ENCODE measurements at places on chromosomes 3 and 15.
A peak's percentile ranks its signal among the peaks of the same experiment; 100 is the strongest.

- DNase-seq = no peak
These were observed 71.8 kb upstream of the ZBTB20 start for GRCh38 chr3:115218859-115219258.

DNA sequence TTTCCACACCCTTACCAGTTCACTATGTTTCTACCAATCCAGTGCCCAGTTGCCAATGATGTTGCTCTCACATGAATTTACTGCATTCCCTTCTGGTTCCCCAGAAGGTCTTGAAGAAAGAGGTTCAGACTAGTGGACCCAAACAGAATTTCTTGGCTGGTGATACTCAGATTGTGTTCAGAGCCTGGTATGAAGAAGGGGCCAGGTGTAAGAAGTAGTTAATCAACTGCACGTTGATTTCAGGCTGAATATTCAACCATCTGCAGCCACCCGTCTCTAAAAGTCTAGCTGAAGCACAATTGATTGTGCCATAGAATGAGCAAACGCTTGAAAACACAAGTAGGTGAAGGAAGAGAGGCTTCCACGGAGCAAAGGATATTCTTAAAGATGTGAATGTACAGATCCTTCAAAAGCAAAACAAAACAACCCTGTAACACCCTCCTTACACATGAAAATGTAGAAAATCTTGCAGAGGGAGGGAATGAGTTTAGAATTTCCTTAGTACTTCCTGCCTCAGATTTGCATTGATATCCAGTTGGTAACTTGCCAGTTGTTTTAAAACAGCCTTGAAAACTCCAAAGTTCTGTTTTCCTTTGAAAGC is 4.7 kb downstream of the RBMS3 start:
- DNase-seq = no peak

GRCh38 chr3:129526121-129526900 is 2.1 kb upstream of the RHO start:
- DNase-seq = no peak

- peak; percentile 24 for DNase-seq
These were observed 3.1 kb upstream of the CAMKV start for GRCh38 chr3:49872801-49873281.

DNA sequence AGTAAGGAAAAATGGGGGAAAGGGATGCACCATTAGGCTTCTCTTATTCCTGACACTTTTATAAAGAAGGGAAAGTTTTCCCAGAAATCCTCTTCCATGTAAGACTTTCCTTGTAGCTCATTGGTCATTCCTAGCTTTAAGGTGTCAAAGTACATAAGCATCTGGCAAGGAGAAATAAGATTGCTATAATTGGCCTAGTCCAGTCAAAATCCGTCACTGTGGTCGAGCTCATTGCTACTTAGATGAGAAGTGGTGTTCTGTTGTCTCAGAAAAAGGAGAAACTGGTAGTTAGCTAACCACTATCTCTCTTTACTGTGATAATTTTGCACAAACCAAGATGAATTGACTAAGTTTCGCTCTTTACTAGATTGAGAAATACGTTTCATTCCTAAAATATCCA is 370.1 kb downstream of the CNTN4 start:
- no peak for DNase-seq

DNA sequence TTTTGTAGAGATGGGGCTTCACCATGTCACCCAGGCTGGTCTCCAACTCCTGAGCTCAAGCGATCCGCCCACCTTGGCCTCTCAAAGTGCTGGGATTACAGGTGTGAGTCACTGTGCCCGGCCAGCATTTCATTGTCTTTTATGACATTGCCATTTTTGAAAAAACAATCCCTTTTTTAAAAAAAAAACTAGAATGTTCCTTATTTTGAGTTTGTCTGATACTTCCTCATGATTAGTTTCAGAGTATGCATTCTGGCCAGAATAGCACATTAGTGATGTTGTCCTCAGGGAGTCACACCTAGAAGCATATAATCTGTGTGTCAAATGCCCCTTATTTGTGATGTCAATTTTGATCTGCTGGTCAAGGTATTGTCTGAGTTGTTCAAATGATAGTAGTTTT is 21.2 kb upstream of the NMD3 start:
- peak; percentile 29 for DNase-seq

DNA sequence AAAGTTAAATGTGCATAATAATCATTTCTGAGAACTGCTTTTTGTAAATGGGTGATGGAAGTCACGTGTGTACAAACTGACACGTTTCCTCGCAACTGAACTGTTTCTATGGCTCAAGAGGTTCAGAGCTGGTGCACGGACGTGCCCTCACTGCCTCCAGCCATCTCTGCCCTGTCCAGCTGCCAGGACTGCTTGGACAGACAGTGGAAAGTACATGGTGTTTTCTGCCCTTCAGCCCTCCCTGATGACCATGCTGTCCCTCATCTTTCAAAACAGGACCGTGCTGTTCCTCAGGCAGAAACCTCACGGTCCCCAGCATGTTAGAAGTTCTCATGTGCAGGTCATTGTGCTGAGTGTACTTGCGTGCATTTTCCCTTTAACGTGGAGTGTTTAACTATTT is 38.7 kb downstream of the GJD2 start:
- DNase-seq = no peak

DNA sequence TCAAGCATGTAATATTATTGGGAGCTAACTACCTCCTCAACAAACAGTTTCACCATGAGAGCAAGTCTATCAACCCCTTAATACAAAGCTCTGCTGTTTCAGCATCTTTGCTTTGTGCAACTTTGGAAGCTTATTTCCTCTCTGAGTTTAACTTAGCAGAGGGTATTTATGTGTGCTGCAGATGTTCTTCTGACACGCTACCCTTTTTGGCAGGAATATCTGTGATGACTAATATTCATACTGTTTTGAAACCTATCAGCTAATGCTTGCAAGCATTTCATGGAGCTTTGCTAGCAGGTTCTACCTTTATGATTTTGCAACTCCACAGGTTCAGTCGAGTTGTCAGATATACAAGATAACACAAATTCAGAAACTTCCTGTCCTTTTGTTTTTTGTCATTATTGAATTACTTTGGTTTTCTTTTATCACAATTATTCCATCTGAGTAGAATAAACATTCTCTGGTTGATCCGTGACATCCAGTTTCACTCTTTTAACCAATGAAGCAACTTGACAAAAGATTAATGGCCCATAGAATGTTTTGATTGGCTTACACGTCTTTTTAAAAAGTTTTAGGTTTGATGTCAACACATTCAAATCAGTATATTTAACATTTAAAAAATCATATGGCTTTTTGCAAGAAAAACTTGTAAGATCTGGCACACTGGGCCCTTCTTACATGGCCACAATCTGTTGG is 1.7 kb upstream of the SLC9A9 start:
- no peak for DNase-seq

DNA sequence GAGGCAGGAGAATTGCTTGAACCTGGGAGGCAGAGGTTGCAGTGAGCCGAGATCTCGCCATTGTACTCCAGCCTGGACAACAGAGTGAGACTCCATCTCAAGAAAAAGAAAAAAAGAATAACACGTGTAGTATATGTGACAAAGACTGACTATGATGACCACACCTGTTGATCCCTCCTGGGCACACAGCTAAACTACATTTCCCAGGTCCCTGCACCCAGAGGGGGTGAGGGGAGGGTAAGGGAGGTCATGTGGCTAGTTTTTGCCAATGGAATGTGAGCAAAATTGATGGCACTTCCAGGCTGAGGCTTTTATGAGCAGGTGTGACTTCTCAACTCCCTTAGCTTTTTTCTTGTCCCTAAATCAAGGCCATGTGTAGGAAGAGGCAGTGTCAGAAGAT is 58.2 kb downstream of the KLHL6 start:
- peak; percentile 2 for DNase-seq

GRCh38 chr15:40412095-40412759 is 6.6 kb downstream of the IVD start:
- no peak for DNase-seq

- peak; percentile 79 for DNase-seq
These were observed 1.1 kb downstream of the SLC35G2 start for GRCh38 chr3:136819731-136820679.

DNA sequence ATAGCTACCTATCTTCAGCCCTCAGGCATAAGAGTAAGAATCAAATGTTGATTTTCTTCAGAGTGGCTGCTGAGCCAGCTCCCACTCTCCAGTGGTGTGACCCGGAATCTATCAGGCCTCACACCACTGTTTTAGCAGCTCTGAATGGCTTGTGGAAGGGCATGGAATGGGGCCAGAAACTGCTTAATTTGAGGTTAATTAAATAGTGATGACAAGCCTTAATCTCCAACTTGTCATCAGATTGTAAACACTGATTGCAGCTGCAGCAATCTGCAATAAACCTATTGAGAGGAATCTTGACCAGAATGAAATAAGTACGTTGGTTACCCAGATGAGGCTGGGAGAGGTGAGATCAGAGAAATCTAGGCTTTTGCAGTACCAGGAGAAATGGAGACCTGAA is 317.4 kb downstream of the FHIT start:
- DNase-seq = no peak

GRCh38 chr3:98763076-98763475 is at the start of gene ST3GAL6:
ST3GAL6 (plus strand) TSS chr3:98763340; CDS start chr3:98768441, 5,101 bp downstream.
- no peak for DNase-seq

- DNase-seq = no peak
These were observed 59.1 kb upstream of the FRMD4B start for GRCh38 chr3:69445024-69445423.

DNA sequence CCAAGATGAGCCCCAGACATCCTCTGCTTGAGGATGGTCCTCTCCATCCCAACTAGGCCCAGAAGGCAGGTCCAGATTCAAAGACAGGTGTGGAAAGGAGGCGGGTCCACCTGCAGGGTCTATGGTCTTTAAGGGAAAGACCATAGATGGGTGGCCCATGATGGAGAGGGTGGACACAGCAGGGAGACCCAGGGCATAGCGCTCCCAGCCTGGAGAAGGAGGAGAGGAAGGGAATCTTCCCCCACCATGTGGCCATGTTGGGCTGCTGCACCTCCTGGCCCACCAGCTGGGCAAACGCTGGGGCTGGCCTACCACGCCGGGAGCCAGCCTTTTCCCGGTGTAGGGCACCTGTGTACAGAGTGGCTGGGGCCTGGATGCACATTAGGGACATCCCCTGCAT is 265.2 kb upstream of the TLE3 start:
- DNase-seq = peak; percentile 85

- DNase-seq = peak; percentile 91
These were observed 1.7 kb upstream of the HES1 start for GRCh38 chr3:194134231-194134756.

GRCh38 chr15:41933771-41934170 is 38.6 kb downstream of the EHD4 start:
- no peak for DNase-seq

DNA sequence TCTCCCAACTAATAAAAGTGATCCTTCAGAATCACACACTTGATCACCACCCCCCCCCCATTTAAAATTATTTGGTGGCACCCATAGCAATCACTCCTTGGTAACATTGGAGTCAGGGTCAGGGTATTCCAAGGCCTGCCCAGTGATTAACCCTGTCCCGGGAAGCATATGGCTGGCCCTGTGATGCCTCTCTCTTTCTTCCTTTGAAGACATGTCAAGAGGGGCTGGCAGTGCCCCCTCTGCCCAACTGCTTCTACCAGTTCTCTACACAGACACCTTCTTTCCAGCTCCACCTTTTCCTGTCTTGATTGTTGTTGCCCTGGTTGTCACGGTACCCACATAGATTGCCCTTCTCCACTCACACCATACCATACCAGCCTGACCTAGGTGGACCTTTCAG is 30.9 kb upstream of the MANF start:
- no peak for DNase-seq
